AG04449 (cell line): ENCODE measurements at places on chromosomes 7 and 10.

DNA sequence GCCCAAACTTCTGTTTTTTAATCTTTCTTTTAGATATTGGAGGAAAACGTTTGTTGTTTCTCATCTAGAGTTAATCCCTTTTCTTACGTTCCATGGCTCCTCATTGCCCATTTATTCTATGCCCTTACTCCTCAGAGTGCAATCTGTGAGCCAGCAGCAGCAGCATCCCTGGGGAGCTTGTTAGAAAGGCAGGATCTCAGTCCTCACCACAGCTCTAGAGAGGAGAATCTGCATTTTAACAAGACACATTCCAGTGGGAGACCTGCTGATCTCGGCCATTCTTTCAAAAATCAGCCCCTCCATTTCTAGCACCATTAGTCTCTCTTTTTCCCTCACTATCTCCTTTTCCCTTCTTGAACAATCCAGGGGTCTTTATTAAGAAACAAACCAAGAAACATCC lies 84.4 kb upstream of the NOBOX start:
- DNase-seq, result no peak

DNA sequence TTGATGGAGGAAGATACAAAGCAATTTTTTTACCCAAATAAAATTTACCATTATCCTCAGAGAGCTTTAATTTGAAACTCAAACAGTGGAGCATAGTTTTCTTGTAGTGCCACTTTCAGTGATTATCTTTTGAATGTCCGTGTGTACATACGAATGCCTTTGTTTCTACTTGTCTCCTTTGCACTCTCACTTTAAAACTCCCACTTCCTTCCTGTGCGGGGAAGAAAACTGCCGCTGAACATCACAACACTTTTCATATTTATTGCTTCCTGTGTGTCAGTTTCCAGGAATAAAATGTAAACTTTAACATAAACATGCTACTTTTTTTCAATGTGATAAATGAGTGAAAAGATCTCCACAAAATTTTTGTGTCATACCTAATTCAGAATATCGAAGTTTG lies 102.4 kb downstream of the SEMA3A start:
- DNase-seq, result no peak

GRCh38 chr7:5691606-5692005 lies 89.9 kb downstream of the RNF216 start:
- DNase-seq, result no peak

DNA sequence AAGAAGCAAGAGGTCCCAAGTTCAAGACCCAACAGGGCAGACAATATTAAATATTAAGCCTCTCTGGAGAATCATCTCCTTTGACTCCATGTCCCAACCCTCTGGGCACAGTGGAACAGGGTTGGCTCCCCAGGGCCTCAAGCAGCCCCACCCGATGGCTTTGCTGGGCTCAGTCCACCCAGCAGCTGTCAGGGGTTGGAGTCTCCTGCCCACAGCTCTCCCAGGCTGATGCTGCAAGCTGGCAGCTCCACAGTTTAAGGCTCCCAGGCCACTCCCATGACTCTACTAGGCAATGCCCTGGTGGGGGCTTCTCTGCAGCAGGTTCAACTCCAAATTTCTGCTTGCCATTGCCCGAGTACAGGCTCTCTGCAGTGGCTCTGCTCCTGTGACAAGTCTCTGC lies 55.1 kb downstream of the LARP4B start:
- DNase-seq, result no peak

DNA sequence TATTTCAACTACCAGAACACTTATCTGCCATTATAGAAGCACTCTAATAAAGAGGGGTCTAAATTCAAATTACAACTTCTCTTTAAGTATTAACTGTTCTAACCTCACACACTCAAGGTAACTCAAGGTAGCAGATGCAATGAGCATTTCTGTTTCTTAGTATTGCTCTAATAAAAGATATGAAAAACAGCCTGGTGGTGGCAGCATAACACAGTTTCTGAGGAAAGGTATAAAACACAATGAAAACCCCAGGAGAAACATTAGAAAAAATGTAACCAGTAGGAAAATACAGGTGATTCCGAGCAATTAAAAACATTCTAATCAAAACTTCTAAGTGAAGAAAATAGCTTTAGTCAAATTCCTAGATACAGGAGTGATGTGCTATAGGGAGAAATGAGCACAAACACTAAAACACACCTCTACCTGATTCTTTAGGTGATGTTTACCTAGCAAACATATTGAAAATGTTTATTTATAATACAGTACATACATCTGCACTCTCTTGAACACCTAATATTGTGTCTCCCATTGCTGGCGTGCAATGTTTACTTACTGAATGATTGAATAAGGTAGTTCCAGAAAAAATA lies 3.5 kb downstream of the MKRN1 start:
- DNase-seq, result no peak

DNA sequence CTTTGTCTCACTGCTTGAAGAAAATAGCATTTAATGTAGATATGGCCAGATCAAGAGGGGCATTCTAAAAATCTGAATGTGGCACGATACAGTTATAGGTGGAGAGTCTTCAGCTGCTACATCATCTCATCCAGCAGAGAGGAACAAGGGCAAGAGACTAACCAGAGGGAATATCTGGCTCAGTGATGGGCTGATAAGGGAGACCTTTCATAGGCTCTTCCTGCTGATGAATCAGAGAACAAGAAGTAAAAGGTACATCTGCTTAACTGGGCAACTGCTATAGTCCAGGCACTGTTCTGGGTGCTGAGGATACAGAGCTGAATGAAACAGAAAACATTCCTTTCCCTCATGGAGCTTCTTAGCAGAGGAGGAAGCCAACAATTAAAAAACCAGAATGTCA lies 37.9 kb downstream of the PIP4K2A start:
- no peak for DNase-seq

GRCh38 chr7:139182363-139182762 lies 48.7 kb upstream of the UBN2 start:
- DNase-seq, result no peak

DNA sequence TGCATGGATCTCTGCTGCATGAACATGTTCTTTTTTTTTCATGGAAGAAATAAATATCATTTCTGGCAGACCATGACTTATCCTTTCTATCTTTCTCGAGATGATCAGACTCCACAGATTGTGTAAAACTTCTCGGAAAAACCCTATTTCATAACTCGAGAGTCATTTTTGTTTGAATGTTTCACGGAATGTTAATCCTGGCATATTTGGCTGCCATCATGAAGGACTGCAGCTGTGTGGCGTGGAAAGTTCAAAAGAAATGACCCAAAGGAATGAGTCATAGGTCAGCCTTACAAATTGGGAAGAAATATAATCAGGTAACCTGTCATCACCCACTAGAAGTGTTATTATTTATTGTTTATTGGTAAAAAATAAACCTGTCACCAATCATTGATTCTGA lies 566.8 kb downstream of the SDK1 start:
- no peak for DNase-seq

- DNase-seq, result no peak
Observed at GRCh38 chr7:22357311-22358175, 589 bp upstream of the RAPGEF5 start.

- peak; percentile 83 for DNase-seq
Observed at GRCh38 chr7:69002416-69002815, 595.9 kb upstream of the AUTS2 start.
